ENCODE measurements at places on chromosomes 5 and 9.

DNA sequence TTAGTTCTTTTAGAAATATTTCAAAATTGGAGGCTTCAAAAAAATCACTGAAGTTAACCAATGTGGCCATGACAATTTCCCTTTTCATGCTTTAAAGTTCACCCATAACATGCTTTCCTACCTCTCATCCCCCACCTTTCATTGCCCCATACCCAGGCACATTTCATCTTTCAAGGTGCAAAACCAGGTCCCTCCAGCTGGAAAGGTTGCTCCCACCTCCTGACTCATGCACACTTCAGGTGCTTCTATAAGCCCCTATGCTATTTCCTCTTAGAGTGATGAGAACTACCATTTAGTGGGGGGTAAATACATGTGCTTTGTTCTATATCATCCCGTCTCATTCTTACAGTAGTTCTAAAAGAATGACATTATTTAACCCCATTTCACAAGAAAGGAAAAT lies 15.4 kb downstream of the FYB1 start:
- DNase-seq = no peak

GRCh38 chr9:69427286-69427685 lies 102.3 kb downstream of the ENTREP1 start:
- DNase-seq = no peak

- no peak for DNase-seq
These were observed 649 bp upstream of the GLE1 start for GRCh38 chr9:128503870-128504269.

DNA sequence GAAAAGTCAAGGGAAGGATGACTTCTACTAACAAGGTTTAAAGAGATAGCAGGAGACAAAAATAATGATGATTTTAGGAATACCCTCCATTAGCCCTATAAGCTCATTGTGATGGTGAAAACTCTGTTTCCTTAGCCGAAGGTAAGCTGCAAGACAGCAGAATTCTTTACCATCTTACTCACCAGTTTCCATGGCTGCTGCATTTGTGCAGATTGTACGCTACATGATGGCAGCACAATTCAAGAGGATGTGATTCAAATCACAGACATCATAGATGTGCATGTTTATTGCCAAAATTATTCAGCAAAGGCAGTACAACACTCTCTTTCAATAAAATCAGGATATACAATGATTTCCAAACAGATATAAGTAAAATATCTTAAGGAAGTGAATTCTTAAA lies 175.6 kb downstream of the SPATA31D1 start:
- DNase-seq = no peak

DNA sequence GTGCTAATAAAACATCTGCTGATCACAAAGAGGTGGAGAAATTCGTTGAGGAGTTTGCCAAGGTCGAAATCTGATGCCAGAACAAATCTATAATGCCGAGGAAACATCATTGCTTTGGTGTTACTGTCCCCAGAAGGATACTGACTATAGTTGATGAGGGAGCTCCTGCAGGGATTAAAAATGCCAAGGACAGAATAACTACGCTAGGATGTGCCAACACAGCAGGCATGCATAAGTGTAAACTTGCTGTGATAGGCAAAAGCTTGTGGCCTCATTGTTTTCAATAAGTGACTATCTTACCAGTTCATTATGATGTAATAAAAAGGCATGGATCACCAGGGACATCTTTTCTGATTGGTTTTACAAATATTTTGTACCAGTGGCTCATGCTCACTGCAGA lies 66.8 kb upstream of the ADCY2 start:
- DNase-seq = no peak

- DNase-seq = no peak
These were observed 40.8 kb upstream of the CCDC152 start for GRCh38 chr5:42715785-42716184.

DNA sequence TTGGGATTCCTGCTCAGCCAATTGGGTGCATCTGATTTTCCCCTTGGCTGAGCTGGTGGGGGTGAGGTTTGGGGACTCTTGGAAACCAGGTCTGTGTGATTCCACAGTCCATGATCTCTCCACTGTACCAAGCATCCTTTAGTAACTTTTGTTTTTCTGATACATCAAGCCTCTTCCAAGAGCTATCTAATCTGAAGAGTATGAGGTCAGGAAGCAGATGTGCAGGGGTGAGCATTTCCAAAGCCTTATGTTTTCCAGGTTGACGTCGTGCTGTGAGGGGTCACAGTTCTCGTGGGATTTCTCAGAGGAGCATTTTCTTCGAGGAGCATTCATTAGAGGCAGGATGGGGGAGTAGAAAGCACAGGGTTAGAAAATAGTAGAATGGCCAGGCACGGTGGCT lies 95.3 kb downstream of the KLF4 start:
- DNase-seq = no peak

DNA sequence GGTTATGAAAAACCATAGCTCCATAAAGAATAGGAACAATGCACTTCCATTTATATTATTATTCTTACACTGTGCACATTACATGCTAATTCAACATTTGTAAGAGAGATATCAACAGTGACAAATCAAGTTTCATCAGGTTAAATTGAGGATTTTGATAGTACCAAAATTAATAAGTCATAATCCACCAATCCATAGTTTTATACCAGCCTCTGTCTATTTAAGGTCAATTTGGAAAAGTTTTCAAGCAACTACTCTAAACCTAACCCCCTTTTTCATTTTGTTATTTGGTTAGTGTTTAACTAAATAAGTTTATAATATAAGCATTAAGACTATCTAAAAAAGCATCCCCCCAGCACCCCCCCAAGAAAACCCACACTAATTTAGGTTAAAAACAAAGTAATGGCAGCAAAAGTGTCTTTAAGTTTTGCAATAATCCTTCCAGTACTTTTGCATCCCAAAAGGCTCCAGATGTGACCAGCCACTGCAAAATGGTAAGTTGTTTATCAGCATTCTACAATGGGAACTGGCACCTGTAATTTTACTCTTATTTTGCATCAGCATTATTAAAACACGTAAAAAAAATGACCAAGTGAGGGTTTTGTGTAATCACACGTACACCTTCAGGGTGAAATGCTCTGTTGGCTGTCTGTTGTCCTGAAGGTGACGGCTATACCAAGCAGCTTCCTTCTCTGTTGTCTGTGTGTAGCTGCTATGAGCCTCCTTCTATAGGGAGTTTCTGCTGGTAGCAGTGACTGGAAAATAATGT lies 36.8 kb upstream of the SSBP2 start:
- DNase-seq = no peak

DNA sequence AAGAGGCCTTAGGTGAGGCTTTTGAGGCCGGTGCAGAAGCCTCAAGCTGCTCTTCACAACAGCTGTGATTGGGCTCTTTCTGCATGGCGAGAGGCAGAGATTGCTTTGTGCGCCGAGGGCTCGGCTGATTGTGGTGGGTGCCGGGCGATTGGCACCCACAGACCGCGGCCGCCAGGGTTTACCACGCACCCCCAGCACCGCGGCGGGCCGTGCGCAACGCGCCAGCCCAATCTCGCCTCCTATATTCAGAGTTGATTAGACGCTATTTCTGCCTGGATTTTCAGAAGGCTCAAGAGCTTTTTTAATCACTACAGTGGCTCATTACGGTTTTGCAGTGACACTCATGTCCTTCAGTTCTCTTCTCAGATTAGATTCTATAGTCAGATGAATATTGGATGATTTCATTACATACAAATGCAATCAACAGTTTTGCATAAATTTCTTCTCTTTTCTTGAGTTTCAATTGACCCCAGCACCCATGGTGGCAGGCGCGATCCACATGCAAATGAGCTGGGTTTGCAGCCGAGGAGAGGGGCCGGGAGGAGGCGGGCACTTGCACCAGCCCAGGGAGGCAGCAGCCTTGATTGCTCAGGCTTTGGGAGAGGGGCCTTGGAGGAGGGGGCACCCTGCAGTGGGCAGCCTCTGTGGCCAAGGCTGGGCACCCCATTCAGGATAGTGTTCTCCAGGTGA lies 33.8 kb upstream of the PTGS1 start:
- DNase-seq = no peak

- DNase-seq = no peak
These were observed 22.1 kb downstream of the GOLM1 start for GRCh38 chr9:86077276-86077675.
